Activated CD8-positive, alpha-beta memory T cell treated with anti-CD3 and anti-CD28 coated beads for 4 hours (primary cell): ENCODE measurements at places on chromosomes 12 and 14.

- no peak for DNase-seq
These were observed 7.5 kb downstream of the CAMKK2 start for GRCh38 chr12:121288986-121289385.

DNA sequence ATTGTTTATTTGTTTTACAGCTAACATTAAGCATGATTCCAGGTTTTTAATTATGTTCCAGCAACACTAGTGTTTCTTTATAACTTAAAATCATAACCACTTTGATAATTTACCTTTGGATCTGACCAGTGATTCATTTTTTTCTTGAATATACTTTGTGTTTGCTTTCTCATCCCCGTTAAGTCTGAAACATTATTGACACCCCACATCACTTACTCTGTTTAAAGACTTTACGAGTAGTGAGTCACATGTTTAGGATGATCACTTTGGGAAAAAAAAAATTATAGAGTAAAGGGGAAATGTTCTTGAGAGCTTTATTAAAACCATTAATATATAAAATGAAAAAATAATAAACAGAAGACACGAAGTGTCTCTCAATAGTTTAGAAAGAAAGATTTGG lies 132.2 kb downstream of the MON2 start:
- no peak for DNase-seq

GRCh38 chr12:121060149-121061001 lies 21.3 kb upstream of the OASL start:
- DNase-seq = peak; percentile 21

- DNase-seq = no peak
These were observed 279.0 kb downstream of the GRIN2B start for GRCh38 chr12:13702381-13702780.

DNA sequence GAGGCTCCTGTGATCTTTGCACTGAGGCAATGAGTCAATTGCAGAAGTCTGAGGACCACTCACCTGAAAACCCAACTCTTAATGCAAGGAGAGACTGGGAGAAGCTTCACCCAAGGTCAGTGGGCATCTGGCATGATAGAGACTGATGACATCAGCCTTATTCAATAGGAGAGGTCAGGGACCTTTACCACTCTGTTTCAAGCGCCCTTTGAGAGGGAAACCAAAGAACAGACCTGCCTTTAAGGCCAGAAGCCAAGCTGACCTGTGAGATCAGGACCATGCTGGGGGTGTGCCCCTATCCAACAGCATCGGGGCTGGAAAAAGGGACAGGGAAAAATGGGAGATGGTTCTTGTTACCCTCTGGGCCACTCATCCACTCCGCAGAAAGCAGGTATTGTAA lies 83.3 kb upstream of the FOXN3 start:
- DNase-seq = no peak

DNA sequence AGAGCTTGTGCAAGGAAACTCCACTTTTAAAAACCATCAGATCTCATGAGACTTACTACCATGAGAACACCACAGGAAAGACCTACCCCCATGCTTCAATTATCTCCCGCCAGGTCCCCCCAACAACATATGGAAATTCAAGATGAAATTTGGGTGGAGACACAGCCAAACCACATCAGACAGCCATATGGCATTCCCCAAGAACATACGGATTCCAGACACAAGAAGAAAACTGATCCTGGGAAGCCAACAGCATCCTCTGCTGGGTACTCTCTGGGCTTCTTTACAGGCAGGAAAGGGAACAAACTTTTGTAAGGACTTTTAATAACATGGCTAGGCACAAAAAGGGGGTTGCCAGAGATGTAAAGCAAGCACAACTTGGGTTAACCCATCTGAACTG lies 127.2 kb downstream of the TMEM132C start:
- DNase-seq = no peak

- DNase-seq = no peak
These were observed 6.9 kb upstream of the PDE3A start for GRCh38 chr12:20361416-20361815.

DNA sequence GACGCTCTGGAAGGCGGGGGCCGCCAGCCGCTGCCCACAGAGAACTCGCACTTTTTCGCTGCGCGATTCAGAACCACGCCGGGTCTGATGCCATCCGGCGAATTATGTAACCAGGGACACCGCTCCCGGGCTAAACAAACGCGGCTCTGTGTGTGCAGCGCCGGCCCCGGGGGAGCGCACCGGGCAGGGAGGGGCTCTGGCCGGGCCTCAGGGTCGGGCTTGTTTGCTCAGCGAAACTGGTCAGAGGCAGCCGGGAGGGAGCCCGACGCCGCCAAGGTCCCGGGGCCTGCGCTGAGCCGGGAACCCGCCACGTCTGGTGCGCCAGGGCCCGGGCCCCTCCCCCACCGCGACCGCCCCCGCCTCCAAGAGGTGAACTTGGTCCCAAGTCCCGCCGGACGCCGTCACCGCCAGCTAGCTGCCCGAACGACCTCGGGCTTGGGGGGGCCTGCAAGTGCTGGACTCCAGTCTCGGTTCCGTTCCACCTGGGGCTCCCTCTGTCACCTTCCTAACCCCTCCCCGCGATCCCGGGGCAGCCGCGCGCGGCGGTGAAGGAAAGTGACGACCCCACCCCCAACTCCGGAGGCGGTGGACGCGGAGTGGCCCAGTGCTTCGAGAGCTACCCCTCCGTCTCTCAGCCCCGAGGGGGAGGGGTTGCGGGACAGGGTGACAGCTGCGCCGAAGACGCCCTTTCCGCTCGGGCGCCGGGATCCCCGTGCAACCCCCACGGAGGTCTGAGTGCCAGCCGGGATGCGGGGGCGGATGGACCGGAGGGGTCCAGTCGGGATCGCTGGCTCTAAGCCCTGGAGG lies 848 bp downstream of the CTDSP2 start:
- DNase-seq = peak; percentile 15

GRCh38 chr14:80150301-80150700 lies 61.0 kb downstream of the DIO2 start:
- no peak for DNase-seq
